ENCODE measurements at places on chromosomes 7 and 10. TPM values are rescaled to one million over a fixed set of nuclear protein-coding genes. Genes with fewer than 3 reads are reported as not detected.

PFKFB3 gene
- total RNA-seq = 311 TPM

STEAP2 gene
- 31.0 TPM for total RNA-seq

PITRM1 gene
- total RNA-seq = 104 TPM

DNA sequence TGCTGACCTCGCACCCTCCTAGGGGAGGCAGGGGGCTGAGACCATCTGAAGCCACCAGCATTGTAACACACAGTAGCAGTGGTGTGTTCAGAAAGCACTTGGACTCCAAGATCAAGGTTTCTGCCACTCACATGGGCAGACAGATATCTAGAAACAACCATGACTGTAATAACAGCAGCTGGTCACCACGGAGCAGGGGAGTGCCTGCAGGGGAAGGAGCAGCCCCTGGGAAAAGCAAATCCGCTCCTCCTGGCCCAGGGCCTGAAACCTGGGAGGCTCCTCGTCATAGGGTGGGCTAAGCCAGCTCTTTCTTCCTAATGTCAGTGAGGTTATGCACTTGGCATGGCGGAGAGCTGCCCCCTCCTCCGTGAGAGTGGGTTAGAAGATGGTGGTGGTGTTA lies 118.4 kb upstream of the INSYN2A start:
- H3K4me1 ChIP-seq = peaks cover 21% of the 10 kb centered on the region
- no peaks in the 10 kb centered on the region for H3K36me3 ChIP-seq
- H3K4me3 ChIP-seq = no peak overlapping the region
- H3K27me3 ChIP-seq = no peaks in the 10 kb centered on the region
- no peak for DNase-seq

- H3K27ac ChIP-seq = peak within 1 kb of the TSS; percentile 83
- H3K36me3 ChIP-seq = no peaks in the 10 kb centered on the region
Measured at GRCh38 chr10:18140149-18140956, at the start of gene CACNB2. Gene CACNB2, plus strand, starts transcription at chr10:18140424.

- no peaks in the 10 kb centered on the region for H3K36me3 ChIP-seq
- H3K4me3 ChIP-seq = no peak overlapping the region
- no peaks in the 10 kb centered on the region for H3K27me3 ChIP-seq
- no peak overlapping the region for H3K27ac ChIP-seq
Measured at GRCh38 chr7:41928781-41929180, 225.9 kb upstream of the INHBA start.

SMIM30 gene
- total RNA-seq = 23.7 TPM

COL17A1 gene
- 0.49 TPM for total RNA-seq

- H3K27ac ChIP-seq = no peak overlapping the region
- no peak overlapping the region for H3K4me3 ChIP-seq
- no peak for DNase-seq
- H3K27me3 ChIP-seq = no peaks in the 10 kb centered on the region
- no peaks in the 10 kb centered on the region for H3K36me3 ChIP-seq
Measured at GRCh38 chr7:8114175-8114574, 145.6 kb downstream of the GLCCI1 start.
